ENCODE measurements at places on chromosomes 2 and 18.

GRCh38 chr18:2618009-2618408 is 37.5 kb upstream of the SMCHD1 start:
- no peak for DNase-seq

DNA sequence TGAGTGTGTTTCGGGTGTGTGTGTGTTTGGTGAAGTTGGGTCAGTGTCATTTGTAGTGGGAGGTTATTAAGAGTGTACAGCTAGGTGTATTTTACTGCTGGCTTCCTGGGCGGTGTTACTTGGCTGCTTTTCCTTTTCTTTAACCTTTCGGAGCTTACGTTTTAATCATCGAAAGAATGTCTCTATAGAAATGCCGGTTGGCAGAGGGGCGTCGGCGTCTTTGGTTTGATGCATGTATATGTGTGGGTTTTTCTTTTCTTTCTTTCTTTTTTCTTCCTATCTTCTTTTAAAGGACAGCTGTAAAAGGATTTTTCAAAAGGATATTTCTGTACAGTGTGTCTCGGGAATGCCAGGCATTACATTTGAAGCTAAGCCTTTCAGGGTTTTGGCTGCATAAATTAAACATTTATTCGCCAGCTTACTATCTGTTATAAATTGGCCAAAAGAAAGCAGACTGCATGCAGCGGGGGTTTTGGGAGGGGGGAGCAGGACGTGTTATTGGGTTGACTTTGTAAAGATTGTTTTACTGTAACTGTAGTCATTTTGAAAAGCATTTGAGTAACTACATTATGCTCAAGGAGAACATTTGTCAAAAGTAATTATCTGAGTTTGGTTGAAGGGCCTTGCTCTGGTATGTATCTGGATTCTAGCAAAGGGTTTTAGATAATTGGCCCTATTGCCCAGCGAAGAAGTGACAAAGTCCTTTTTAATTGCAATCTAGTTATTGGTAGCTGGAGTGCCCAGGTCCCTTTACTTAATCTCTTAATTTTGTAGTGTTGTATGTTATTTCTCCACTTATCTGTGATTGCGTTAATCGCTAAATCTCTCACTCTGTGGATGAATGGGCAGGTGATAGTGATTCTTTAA is 1.6 kb downstream of the ASXL3 start:
- DNase-seq = no peak

DNA sequence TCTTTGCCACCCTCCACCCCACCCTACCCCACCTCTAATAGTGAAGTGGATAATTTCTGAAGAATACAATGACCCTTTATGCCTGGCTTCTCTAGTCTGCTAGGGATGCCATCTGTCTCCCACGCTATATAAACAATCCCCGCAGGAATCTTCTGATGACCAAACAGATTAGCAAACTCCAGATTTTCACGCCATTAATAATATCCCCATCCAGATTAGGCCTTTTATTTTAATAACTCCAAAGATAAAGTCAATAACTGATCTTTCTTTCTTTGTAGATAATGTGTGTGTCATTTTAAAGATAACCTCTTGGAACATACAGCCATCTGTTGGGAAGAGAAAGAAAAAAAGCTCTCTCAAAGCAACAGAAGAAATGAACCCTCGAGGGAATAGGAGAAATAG is 47.9 kb upstream of the CCDC150 start:
- DNase-seq = no peak

DNA sequence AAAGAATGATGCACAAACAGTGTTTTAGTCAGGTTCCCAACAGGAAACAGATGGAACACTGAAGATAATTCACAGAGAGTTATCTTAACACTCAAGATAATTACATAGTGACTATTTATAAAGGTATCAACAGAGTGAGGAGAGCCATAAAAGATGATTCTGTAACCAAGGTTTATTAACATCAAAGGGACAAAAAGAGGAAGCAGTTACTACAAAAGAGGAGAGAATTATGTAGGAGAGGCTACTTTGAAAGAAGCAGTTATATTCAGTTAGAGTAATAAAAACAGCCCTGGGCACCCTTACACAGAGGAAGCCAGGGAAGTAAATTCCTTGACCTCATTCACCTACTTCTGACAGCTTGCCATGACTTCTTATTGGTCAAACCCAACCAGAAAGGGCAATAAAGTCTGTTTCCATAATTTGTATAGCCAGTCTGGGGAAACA is 326.5 kb upstream of the SLC39A10 start:
- DNase-seq = no peak

DNA sequence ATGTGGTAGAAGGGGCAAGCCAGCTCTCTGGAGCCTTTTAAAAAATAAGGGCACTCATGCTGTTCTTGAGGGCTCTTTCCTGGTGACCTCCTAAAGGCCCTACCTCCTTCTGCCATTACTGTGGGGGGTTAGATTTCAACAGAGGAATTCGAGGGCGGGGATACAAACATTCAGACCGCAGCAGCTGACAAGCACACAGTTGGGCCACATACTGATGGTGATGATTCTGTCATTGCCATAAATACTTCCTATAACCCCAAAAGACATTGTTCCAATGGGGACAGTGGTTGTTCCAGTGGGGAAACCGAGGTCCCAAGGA is 67.0 kb downstream of the TSHZ1 start:
- DNase-seq = no peak

DNA sequence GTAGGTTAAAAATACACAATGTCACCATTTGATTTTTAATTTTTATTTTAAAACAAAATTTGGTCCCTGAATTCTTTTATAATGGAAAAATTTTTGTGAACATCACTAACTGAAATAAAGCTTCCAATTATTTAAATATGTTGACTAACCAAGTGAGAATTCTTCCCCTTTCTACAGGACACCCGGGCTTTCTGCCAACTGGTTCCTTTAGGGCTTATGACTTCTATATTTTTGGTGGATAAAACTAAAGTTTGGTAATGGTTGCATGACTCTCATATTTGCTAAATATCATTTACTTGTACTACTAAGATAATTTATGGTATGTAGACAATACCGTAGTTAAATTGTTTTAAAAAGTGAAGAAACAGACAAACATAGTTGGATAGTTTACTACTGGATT is 291.0 kb upstream of the DOK6 start:
- DNase-seq = no peak

DNA sequence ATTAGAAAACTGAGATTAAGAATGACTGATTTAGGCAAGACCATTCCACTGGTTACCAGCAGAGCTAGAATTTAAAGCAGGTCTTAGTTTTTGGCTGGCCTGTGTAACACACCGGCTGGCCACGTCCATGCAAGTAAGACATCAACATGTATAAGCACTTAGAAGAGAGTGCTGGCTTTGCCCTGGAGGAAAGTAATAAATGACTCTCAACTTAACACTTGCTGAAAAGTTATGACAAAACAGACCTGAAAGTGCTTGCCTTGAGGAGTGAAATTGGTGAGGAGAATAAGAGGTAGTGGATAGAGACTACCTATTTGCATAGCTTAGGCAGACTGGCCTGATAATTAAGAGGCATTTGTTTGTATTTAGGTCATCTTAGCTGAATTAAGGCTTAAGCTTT is 165.7 kb upstream of the KCNJ3 start:
- no peak for DNase-seq

DNA sequence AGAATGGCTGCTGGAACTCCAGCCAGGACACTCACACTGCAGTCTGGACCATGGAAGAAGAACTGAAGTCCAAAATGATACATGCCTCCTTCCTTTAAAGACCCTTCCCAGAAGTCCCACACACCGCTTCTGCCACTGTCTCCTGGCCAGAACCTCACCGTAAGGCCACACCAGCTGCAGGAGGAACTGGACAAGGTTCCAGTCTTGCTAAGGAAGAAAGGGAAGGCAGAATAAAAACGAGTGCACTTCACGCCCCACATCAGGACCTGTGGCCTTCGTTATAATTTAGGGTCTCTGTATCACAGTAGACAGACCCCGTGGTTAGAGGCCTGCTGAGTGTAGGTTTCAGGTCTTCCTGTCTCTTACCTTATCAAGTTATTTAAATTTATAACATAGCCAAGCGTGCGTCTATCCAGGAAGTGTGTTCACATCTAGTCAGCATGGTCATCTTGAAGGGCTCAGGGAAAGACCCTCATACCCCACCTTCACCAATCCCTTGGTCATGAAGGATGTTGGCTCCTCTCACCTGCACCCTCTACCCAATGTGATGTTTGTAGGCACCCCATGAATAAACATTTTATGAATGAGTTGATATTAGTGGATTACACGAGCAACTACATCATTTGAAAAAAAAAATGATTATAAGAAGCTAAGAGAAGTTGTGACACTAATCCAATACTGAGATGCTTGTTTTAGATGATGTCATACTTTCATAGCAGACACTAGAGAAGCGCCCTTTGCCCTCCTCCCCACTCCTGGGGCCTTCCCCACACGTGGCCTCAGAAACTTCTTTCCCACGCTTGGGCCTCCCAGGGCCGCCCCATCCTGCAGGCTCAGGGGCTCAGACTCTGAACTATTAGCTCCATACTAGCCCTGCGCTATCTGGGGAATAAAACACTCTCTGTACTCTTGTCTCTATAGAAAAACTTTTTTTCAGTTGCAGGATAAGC is 157.6 kb downstream of the FAM210A start:
- DNase-seq = no peak

DNA sequence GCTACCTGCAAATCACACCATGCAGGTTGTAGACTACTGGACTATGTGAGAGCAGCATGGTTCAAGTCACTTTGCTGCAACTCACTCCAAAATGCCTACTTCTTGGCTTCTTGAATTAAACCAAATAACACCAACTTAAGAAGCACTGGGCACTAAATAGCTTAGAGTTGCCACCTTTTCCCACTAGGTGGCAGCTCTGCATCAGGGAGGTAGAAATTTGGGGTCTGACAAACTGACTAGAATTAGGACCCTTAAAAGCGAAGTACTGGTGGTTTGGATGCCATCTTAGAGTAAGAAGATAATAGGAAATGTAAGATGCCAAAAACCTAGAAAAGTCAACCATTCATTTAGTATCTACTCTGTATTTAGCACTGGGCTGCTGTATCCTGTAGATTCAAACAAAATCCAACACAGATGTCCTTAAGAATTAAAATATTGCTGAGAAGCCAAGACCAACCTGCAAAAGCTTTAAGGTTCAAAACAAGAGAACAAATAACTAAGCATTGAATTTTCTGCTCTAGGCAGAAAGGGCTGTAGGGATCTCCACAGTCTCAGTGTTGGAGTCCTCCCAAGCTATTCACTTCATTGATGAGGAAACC is 65.5 kb downstream of the CCBE1 start:
- DNase-seq = no peak

- DNase-seq = no peak
Observed at GRCh38 chr2:217316743-217317142, 456.9 kb upstream of the TNP1 start.

DNA sequence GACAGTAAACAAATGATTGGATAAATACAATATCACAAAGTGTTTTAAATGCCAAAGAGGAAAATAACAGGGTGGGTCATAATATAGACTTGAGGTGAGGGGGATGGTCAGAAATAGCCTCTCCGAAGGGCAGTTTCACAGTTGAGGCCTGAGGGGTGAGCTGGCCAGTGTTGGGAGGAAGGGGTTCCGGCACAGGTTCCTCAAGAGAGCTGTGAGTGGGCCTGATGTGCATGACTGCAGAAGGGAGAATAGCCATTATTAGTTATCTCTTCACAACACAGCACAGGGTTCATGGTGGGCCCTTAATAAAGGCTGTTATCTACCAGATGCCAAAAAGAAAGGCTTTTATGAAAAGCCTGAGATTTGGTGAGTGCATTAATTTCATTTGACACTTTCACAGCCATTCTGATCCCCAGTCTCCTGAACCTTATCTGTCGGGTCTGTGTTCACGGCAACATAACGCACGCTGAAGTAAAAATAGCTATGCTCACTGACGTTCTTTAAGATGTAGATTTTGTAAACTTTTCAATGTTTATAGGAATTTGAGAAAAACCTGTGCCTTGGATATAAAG is 39.6 kb downstream of the POLR1A start:
- no peak for DNase-seq

- no peak for DNase-seq
Observed at GRCh38 chr2:4604767-4605166, 901.4 kb downstream of the DCDC2C start.

- DNase-seq = no peak
Observed at GRCh38 chr2:127067620-127068350, 39.2 kb downstream of the BIN1 start.

GRCh38 chr2:221323513-221323912 is 248.6 kb downstream of the EPHA4 start:
- DNase-seq = no peak

GRCh38 chr18:78579854-78580577 is 399.6 kb upstream of the SALL3 start:
- no peak for DNase-seq

- DNase-seq = no peak
Observed at GRCh38 chr2:191343796-191344338, 98.7 kb downstream of the MYO1B start.

DNA sequence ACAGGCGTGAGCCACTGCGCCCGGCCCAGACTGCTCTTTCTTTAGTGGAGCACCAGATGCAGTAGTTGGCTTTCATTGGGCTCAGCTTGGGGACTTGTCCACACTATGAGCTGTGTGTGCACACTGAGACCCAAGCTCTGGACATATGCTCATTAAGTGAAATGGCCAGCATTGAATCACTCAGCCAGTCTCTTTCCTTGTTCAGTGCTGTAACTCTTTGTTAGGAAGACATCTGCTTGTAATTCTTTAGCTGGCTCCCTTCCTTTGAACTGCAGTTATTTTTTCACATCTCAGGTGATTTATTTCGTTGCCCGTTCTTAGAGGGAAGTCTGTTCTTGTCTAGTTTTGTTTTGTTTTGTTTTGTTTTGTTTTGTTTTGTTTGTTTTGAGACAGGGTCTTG is 70.5 kb downstream of the CAB39 start:
- no peak for DNase-seq

DNA sequence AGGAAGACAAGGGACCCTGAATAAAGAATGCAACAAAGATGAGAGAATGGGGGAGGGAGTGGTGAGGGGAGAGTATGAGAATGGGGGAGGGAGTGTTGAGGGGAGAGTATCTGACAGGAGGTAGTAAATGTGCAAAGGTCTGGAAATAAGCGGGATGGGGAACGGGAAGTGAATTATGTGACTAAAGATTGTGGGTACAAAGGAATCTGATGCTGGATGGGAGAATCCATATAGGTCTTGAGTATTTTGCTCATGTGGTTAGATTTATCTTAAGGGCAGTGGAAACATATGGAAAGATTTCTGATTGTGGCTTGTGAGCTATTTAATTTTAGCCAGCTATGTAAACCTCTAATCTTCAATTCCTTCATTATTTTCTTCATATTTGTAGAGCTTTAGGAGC is 593.4 kb downstream of the DCC start:
- DNase-seq = no peak
